GM18507 (cell line): ENCODE measurements at places on chromosomes 3 and 15.

GRCh38 chr3:112568642-112569041 is 6.8 kb downstream of the SLC35A5 start:
- DNase-seq: no peak

GRCh38 chr3:64278625-64279024 is 53.4 kb upstream of the PRICKLE2 start:
- DNase-seq: no peak

DNA sequence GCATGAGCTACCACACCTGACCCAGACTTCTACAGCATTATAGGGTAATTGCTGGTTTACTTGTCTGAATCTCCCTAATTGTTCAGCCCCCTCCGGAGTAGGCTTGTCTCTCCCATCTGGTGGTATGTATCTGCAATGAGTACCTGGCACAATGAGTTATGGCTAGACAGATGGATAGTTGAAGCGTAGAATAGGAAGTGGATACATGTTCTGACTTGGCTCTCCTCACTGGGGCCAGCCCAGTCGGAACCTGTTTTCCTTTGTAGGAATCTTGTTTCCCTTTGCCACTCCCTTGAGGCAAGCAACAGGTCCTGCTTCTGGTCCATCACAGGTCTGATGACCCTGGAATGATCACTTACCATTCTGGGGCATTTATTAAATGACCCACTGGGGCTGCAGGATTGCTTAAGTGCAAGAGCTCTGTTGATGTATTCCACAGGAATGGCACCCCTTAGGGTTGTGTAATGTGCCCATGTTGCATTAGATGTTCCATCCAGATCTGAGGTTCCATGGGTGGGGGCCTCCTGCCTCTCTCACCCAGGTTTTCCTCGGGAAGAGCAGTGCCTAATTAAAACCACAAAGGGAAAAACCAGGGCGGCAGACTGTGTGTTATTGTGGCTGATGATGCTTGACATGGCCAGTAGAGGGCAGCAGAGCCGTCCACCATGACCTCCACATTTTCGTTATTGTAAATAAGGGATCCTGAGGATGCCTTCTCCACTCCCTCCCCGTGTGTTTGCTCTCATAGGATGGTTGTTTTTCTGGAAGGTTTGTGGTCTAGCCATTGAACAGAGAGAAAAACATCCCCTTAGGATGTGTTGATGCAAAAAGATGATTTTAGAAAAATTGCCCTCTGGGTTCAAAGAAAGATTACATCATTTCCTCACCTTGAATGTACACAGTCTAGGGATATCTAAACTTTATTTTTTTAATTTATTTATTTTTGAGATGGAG is 58.0 kb downstream of the CMTM8 start:
- DNase-seq: peak; percentile 57

- DNase-seq: no peak
These were observed 44.4 kb downstream of the STARD9 start for GRCh38 chr15:42619656-42620371.

DNA sequence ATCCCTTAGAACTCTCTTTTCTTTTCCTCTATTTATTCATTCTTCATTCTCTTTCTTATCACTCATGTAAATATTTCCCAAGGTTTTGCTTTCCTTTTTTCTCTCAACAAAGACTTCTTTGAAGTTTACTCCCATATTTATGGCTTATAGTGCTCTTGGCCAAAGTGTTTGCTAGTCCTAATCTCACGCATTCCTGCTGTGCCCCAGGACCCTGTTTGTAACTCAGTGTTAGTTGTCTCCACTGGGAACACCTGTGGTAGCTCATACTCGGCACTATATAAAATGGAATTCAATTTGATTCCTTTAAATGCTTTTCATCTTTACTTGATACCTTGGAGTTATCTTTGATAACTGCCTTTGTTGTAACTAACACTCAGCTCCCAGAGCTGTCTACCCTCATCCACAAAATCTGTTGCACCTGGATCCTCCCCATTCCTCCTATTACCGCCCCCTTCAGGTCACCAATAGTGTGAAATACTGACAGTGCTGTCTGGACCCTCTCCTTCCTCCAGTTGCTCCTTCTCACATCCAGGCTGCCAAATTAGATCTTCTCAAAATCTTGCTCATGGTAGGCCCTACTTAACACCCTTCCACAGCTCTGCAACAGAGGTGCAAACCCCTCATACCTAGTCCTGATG is 76.8 kb downstream of the TIGIT start:
- DNase-seq: no peak

- DNase-seq: no peak
These were observed 428 bp downstream of the LYSMD4 start for GRCh38 chr15:99732751-99733267.

GRCh38 chr3:32420126-32421038 is 28.7 kb downstream of the CMTM7 start:
- no peak for DNase-seq

GRCh38 chr15:69665641-69666111 is 213.1 kb downstream of the RPLP1 start:
- no peak for DNase-seq

- DNase-seq: no peak
These were observed 44.8 kb upstream of the EIF5A2 start for GRCh38 chr3:170953229-170953628.

- no peak for DNase-seq
These were observed 12.9 kb upstream of the TM6SF1 start for GRCh38 chr15:83094583-83094982.

- no peak for DNase-seq
These were observed 29.2 kb downstream of the MAGEF1 start for GRCh38 chr3:184682671-184683070.

GRCh38 chr3:50573566-50574443 is 4.5 kb downstream of the HEMK1 start:
- no peak for DNase-seq

DNA sequence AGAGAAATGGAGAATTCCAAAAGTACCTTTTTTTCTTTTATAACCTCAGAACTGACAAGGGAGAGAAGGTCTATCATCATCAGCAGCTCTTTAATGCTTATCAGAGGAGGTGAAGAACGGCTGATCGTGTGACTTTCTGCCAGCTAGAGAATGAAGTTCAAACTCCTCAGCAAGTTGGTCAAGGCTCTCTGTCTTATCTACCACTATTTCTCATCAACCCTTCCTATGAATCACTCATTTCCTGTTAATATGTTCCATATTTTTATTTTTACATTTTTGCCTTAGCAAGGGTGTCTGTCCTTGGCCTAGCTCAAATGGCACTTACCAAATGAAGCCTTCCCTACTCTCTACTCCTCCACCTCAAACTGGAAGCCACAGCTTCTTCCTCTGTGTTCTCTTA is 73.1 kb upstream of the TSPAN3 start:
- no peak for DNase-seq

DNA sequence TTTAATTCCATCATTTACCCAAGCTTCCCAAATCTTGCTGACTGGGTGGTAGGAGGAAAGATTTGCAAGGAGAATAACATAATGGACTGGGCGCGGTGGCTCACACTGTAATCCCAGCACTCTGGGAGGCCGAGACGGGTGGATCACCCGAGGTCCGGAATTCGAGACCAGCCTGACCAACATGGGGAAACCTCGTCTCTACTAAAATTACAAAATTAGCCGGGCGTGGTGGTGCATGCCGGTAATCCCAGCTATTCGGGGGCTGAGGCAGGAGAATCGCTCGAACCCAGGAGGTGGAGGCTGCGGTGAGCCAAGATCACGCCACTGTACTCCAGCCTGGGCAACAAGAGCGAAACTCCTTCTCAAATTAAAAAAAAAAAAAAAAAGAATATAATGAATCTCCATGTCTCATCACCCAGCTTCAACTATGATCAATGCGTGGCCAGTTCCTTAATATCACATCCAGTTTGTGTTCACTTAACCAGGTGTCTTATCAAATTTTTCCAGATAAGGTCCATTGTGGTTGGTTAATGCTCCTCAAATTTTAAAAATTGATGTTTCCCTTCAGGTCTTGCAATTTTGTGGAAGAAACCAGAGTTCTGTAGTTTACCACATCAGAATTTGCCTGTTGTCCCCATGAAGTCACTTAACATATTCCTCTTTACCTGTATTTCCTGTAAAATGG is 1.3 kb upstream of the ABCF3 start:
- DNase-seq: no peak

DNA sequence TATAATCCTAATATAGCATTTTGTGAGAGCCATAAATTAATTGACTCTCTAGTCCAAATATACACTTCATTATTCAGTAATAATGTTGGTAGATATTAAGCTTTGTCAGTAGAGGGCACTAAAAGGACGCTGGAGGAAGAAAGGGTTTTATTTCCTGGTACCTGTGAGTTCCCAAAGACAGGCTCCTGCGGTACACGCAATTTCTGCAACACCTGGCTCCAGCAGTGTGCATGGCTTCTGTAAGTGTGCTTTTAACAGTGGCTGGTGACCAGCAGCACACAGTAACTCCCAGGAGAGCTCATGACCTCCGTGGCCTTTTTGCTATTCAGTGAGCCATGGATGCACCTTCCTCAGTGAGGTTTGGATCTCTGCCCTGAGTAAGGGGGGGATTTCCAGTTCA is 338.3 kb upstream of the ZNF385D start:
- DNase-seq: peak; percentile 11

DNA sequence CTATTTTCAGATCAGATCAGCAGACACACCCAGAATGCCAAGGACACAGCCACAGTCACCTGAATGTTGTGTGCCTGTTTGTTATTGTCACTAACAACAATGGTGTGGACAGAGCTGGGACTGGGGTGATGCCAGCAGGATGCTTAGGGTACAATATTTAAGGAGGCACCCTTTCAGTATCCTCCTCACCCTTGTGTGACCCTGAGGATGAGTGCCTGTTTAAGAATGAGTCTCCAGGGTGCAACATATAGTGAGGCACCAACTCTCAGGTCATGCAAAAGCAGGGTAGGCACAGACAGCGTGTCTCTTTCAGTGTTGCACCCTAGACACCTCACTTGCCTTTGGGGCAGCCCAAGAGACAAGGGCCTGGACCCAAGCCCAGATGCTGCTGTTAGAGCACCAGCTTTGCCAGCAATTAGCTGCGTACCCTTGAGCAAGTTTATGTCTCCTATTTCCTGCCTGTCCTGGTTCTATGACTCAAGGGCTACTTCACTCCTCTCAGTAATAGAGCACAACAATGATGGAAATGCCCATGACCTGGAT is 122.6 kb downstream of the AQP9 start:
- no peak for DNase-seq

- no peak for DNase-seq
These were observed 1.2 kb downstream of the CSNK1G1 start for GRCh38 chr15:64354688-64355344.

DNA sequence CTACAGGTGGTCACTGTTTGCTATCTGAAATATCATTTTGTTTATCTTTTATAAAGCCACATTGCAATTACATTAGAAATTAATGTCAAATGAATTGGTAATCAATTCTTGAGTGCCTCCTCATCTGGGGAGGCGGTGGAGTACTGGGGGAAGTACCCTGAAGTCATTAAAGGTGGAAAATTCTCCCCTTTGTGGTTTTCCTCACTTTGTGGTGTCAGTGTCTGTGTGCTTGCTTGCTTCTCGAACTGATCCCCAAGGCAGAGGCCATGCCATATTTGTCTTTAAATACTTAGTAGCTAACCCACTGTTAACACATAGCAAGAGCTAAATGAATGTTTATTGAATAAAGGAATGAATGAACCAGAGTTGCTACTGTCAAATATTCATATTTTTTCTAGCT is 40.5 kb upstream of the CCK start:
- no peak for DNase-seq

- DNase-seq: no peak
These were observed 619.5 kb upstream of the TBL1XR1 start for GRCh38 chr3:177816667-177817208.

GRCh38 chr3:133283958-133284807 is 115.7 kb upstream of the BFSP2 start:
- no peak for DNase-seq

GRCh38 chr3:195558602-195559001 is 15.5 kb upstream of the PPP1R2 start:
- DNase-seq: no peak

- no peak for DNase-seq
These were observed 71.2 kb downstream of the RORA start for GRCh38 chr15:61157933-61158332.

DNA sequence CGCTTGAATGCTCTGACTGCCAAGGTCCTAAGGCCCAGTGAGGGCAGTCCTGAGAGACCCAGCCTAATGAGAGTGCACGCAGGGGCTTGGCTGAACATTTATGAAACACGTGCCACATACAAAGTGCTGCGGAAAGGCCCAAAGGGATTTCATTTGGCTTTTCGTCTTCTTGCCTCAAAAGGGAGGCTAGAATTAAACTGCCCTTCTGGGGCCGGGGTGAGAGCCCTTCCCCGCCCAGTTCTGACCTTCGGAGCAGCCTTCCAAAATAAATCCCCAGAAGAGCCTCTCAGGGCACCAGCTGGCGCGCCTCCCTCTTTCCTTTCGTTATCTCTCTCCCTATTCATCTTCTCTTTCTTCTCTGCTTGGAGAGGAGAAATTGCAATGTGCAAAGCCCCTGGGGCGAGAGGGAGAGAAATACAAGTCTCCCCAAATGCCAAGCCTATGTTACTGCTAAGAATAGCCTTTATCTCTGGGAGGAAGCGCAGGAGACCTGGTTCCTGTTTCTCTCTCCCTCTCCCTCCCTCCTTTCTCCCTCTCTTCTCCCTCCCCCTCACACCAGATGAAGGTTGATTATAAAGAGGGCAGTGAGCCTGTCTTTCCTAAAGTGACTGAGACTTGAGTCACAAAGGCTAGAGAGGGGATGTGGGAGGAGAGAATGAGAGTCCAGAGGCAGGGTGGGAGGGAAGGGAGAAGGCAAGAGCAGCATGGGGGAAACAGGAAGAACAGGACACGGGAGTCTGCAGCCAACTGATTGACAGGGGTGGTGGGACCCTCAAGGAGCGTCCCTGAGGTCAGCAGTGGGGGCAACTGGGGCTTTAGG is 36.7 kb upstream of the NDUFB4 start:
- DNase-seq: no peak

GRCh38 chr3:8500319-8500988 is 1.2 kb upstream of the LMCD1 start:
- no peak for DNase-seq

DNA sequence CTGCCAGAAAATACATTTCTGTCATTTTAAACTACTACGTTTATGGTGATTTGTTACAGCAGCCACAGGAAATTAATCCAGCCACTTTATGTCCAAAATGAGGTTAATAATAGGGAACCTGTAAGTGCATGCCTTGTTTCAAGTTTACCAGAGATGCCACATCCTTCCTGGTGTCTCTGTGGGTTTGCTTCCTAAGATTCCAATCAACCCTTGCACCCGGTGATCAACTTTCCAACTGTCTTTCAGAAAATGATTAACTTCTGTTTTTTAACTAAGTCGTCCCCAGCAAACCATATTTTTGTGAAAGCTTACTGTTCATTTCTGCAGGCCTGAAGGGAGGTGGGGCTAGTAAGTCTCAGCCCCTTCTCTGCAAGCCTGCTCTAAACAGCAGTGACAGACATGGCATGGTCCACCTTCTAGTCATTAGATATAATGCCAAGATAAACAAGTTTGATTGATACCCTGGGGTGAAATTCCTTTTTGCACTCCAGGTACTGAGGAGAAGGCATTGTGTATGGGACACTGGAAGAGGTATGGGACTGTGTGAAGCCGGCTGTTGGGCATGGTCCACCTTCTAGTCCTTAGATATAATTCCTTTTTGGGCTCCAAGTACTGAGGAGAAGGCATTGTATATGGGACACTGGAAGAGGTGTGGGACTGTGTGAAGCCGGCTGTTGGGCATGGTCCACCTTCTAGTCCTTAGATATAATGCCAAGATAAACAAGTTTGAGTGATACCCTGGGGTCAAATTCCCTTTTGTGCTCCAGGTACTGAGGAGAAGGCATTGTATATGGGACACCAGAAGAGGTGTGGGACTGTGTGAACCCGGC is 11.1 kb upstream of the TMC3 start:
- no peak for DNase-seq

- DNase-seq: no peak
These were observed 4.8 kb downstream of the C3orf52 start for GRCh38 chr3:112090887-112091586.
